ENCODE measurements at places on chromosomes 7 and 10. TPM values are rescaled to one million over a fixed set of nuclear protein-coding genes. Genes with fewer than 3 reads are reported as not detected.

Gene VWC2
- not detected for total RNA-seq

DNA sequence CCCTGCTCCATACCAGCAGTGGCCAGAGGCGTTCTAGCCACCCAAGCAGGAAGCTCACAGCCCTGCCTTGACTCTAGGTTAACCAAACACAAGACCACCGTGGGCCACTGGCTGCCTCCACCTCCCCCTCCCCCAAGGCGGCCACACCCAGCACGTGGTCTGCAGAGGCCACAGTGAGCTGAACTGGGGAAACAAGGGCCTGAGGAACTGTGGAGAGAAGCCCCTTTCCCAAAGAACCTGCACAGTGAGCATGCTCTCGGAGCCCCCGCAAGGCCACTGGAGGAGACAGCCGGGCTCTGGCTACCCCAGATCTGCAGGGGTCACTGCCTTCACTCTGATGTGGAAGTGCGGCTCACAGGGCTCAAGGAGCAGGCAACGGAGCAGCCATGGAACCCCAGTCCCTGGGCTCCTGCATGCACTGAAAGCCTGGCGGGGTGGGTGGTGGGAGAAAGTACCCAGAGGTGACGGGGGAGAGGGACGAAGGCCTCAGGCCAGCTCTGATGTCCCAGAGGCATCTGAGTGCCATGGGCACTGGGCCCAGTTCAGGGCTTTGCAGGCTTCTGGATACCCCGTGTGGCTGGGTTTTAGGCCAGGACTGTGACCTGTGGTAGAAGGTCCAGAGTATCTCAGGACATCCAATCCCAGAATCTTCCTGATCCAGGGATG is 189.2 kb downstream of the EBF3 start:
- H3K4me3 ChIP-seq, result no peak overlapping the region
- no peak for DNase-seq
- H3K36me3 ChIP-seq, result no peaks in the 10 kb centered on the region
- no peaks in the 10 kb centered on the region for H3K27me3 ChIP-seq
- no peak overlapping the region for H3K27ac ChIP-seq
- no peaks in the 10 kb centered on the region for H3K4me1 ChIP-seq

DNA sequence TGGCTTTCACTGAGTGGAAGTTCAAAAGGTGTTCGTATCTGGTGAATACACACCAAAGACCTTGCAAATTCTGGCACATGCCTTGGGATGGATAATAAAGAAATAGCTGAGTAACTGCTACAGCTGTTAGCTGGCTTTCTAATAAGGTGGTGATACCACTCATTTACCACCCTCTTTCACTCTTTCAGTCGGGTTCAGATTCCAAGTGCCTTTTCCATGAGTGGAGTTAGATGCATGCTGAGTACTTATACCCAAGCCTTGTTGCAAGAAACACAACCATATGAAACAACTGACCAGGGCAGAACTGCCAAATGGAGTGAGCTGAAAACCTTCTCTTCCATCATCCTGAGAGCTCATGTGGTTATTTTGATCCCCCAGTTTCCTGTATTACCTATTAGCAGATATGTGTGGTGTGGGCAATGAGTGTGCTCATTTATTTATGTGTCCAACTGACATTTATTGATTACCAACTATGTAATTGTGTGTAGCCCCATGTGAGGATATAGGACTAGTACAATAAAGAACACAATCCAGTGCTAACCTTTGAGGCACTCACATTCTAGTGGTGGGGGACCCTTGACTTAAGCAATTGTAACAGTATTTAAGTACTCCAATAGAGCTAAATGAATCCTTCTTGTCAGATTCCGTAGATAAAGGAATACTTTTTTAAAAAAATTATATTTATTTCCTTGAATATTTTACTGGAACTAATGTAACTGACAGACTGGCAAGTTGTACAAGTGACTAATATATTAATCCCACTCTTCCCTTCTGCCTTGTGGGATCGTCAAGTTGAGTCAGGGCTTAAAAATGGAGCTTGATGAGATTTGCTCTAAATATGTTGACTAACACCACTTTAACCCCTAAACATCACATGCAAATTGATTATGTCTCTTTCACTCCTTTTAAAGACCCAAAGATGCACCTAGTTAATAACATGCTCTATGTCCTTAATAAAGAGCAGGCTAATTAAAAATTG is 124.7 kb downstream of the ARID5B start:
- peaks cover 18% of the 10 kb centered on the region for H3K4me1 ChIP-seq
- H3K27ac ChIP-seq, result peak overlapping the region; percentile 59
- H3K36me3 ChIP-seq, result peaks cover 2% of the 10 kb centered on the region
- no peak overlapping the region for H3K4me3 ChIP-seq
- H3K27me3 ChIP-seq, result no peaks in the 10 kb centered on the region

GRCh38 chr10:62183442-62183841 is 85.2 kb downstream of the RTKN2 start:
- no peaks in the 10 kb centered on the region for H3K27me3 ChIP-seq
- no peak for DNase-seq
